Hematopoietic multipotent progenitor cell (in vitro differentiated cells): ENCODE measurements at places on chromosomes 2 and 18.

- no peak for DNase-seq
Measured at GRCh38 chr18:13566941-13567746, 159.2 kb downstream of the FAM210A start.

DNA sequence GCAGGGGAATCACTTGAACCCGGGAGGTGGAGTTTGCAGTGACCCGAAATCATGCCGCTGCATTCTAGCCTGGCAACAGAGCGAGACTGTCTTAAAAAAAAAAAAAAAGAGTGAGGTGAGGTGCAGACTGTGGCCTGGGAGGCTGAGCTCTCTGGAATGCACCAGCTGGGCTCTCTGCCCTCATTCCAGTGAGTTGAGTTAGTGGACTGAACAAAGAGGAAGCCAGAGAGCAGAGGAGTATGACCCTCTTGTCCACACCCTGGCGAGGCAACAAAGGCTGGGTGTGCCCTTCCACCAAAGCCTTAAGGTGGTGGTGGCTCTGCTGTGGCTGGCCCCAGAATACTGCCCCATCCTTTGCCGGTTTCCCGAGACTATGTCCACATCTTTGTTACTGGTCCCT lies 71.3 kb upstream of the ACKR3 start:
- no peak for DNase-seq

DNA sequence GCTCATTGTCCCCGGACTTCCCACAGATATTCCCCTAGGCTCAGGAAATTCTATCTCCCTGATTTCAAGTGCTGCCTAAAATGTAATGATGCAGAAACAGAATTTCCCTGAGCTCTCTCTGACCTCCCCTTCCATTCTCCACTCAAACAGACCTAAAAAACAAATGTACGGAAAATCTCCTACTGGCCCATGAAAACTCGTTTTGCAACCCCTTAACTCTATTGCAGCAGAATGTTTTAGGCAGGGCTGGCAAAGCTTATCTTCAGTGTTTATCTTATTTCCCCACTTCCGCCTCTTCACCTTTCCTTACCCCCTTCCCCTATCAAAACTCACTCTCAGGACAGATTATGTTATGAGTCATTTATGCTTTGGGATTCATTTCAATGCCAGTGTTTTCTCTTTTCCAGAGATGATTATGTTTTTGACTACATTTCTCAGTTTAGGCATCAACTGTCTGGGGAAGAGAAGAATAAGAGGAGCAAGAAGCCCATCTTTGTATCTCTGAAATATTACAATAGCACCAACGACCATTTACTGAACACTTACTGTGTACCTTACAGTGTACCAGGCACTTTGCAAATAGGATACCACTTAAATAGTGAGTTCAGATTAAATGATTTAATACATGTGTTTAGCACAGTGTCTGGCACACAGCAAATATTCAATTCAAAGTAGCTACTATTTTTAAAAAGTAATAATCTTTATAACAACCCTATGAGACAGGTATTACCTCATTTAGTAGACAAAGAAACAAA lies 53.9 kb upstream of the STPG4 start:
- no peak for DNase-seq

DNA sequence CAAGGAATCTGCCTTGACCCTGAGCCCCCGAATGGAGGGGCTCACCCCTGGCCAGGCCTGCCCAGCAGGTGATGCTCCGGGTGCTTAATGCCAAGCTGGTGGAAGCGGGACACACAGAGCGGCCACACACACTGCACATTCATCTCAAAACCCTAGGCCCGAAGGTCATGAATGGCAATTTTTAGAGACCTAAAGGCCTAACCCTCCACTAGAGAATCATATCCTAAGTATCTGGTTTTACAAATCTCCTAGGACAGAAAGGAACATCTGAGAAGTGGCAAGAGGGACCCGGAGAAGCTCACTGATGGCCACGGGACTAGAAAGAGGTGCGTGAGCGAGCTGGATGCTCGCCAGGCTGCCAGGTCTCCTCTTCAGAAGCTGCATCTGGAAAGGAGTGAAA lies 38.3 kb downstream of the ST3GAL5 start:
- no peak for DNase-seq
